ENCODE measurements at places on chromosomes 16 and 17.

DNA sequence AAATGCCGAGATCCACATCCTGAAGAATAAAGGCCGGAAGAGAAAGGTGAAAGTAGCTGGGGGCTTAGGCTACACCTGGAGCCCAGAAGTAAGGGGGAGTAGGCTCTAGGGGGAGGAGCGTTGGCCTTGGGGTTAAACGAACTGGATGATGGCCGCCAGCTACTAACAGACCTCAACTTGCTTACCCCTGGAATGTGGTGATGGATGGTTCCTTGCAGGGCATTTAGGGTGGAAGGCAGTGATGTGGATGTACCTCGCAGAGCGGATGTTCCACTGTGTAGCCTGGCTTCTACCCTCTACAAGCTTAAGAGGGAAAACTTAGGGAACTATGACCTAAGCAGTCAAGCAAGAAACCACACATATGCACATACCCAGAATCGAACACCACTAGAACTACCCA lies 2.3 kb upstream of the MAZ start:
- DNase-seq: no peak

GRCh38 chr17:1880851-1881630 lies 51.2 kb downstream of the RPA1 start:
- DNase-seq: no peak

- DNase-seq: no peak
Observed at GRCh38 chr17:43840814-43841213, 6.2 kb upstream of the CD300LG start.

- DNase-seq: peak; percentile 76
Observed at GRCh38 chr16:66899945-66900710, 18.6 kb downstream of the CDH16 start.

DNA sequence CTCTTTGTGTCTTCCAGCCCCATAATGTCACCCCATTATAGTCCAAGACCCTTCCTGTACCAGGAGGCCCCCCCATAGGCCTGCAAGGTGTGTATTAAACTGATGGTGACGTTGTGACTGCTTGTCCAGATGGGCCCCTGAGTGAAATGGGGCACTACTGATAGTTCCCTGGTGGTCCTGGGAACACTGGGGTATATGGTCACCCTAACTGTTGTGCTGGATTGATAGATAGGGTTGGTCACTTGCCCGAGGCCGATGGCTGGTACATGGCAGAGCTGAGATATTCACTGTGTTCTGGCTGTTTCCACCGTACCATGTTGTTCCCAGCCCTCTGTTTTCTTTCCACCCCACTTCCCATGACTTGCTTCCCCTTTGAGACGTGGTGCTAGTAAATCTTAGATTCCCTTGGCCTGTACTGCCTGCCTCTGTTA lies 4.3 kb downstream of the CNP start:
- DNase-seq: no peak

DNA sequence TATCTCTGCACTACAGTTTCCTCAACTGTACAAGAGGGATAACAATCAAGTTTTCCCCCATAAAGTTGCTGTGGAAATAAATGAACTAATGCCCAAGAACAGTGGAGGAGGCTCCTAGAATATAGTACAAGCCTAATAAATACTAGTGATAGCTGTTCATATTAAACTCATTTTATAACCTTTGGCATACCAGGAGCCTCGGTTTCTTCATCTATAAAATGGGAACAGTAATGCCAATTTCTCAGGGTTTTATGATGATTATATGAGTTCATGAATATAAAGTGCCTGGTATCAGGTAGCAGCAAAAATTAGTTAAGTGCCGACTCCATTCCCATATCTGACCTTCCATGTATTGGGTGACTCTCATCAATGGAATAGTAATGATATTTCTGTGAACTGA lies 311.1 kb upstream of the MAF start:
- no peak for DNase-seq

DNA sequence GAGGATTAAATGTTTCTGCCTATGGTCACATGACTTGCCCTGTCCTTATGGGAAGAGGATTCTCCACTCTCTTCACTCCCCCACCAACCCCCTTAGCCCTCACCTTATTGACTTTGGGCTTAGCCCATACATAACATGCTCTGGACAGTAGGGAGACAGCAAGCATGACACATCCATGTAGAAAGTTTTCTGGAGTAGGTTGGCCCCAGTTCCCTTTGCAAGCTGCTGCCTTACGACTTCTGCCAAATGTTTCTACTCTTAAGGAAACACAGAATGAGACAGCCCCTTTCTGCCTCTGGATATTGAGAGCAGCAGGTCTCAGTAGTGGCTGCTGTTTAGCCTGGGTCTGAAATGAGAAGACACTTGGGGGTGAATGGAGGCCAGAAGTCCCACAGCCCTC lies 282.2 kb downstream of the MAP2K6 start:
- no peak for DNase-seq

DNA sequence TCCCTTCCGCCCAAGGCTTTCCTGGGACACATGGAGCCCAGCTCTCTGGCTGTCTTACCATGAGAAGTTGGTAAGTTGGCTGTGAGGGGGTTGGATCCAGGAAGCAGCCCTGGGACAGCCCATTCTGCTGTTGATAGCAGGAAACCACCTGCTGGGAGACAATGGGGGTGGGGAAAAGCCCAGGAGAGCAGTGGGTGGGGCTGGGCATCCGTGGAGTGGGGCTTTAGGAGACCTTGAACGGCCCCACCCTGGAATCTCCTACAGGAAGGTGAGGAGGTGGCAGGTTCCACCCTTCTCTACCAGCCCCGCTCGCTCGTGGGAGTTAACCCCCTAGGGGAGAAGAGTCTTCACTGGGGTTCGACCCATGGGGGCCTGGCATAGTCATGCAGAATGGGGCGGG lies 5.8 kb downstream of the TMEM92 start:
- no peak for DNase-seq

- no peak for DNase-seq
Observed at GRCh38 chr17:81457917-81458555, 54.6 kb downstream of the ACTG1 start.

DNA sequence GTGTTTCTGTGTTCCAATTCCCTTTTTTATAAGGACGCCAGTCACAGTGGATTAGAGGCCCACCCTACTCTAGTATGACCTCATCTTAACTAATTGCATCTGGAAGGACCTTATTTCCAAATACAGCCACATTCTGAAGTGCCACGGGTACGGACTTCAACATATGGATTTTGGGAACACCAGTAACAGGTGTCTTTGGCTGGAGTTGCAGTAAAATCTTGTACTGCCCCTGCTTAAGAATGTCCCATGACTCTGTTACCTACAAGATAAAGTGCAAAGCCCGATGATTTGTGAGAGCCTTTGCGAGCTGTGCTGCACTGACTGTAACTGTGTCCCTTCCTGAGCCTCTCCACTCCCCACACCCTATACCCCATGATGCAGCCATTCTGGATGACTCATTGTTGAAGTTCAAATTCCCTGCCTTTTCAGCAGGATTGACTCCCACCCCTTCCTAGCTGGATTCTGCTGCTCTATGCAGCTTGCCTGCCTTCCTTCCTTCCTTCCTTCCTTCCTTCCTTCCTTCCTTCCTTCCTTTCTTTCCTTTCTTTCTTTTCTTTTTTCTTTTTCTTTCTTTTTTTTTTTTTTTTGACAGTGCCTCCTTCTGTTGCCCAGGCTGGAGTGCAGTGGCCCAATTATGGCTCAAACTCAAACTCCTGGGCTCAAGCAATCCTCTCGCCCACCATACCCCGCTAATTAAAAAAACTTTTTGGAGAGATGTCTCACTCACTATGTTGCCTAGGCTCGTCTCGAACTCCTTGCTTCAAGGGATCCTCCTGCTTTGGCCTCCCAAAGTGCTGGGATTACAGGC lies 2.1 kb downstream of the HCRT start:
- no peak for DNase-seq

- DNase-seq: no peak
Observed at GRCh38 chr16:17343028-17343427, 127.7 kb downstream of the XYLT1 start.

GRCh38 chr16:19850131-19850817 lies 34.4 kb downstream of the GPRC5B start:
- DNase-seq: no peak

GRCh38 chr17:57104461-57105175 lies 19.6 kb downstream of the AKAP1 start:
- DNase-seq: no peak

DNA sequence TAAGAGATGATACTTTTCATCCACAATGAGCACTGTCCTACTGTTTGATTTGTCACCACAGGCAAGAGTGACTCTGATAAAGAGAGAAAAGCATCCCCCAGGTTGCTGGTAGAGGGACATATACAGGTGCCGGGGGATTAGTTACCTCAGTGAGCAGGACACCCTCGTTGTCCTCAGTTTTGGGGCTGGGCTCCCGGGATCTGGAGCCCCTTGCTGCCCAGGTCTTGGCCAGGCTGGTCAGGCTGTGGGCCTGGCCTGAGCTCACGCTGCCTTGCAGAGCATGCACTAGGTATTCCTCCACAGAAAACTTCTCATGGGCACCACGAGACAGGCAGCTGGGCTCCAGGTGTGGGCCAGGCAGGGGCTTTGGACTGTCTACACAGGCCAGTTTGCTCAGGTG lies 24.4 kb upstream of the SPATA32 start:
- DNase-seq: no peak

DNA sequence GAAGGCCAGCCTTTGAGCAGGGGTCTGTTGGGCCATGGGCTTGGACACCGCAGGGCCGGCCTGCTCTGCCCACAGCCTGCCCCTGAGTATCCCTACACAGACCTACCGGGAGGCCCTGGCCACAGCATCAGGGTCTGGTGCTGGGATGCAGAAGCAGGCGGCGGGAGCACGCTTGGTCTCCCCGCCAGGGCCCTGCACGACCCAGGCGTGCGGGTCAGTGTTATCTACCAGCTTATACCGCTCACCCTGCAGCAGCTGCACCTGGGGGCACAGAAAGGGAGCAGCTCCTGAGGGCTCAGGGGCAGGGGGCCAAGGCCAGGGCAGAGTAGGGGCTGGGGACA lies 8.8 kb downstream of the EVPL start:
- no peak for DNase-seq

DNA sequence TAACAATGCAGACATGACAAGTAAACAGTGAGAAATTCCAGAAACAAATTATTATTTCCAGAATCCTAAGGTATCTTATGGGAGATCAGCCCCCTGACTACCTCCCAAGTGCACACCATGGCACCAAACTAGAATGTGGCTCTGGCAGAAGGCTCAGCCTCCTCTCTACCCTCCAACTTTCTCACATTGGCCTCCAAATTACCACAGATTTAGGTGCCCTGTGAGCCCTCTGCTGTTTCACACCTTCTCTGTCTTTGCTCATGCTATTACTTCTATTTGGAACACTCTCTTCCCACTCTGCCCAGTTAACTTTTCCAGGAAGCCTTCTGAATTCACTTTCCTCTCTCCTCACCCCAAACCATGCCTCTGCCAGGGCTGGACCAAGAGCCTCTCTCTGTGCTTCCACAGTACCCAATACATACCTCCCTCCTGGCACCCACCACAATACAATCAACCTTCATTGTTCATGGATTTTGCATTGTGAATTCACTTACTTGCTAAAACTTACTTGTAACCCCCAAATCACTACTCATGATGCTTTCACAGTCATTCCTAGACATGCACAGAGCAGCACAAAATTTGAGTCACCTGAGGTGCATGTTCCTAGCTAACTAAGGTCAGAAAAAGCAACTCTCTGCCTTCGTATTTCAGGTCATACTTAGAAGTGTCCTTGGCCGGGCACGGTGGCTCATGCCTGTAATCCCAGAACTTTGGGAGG lies 31.4 kb downstream of the SMG6 start:
- DNase-seq: no peak

GRCh38 chr17:63960430-63960829 lies 12.3 kb downstream of the SCN4A start:
- DNase-seq: no peak

GRCh38 chr16:22855231-22855630 lies 41.3 kb downstream of the HS3ST2 start:
- DNase-seq: no peak

DNA sequence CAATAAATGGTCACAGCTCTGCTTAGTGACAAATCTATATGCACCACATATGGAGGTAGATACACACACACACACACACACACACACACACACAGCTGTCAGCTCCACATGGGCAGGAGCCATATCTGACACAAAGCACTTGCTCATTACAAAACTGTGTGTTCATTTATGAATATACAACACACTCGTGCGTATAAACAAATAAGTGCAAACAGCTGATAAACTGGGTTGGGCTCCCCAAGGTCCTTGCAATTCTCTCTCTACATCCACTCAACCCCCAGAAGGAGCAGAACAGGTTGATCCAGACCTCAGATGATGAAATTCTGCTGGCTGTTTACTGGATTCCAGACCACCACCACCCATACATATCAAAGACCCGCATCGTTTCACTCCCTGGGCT lies 140.7 kb downstream of the XYLT1 start:
- DNase-seq: no peak

GRCh38 chr16:53519417-53520091 lies 16.5 kb upstream of the AKTIP start:
- no peak for DNase-seq

DNA sequence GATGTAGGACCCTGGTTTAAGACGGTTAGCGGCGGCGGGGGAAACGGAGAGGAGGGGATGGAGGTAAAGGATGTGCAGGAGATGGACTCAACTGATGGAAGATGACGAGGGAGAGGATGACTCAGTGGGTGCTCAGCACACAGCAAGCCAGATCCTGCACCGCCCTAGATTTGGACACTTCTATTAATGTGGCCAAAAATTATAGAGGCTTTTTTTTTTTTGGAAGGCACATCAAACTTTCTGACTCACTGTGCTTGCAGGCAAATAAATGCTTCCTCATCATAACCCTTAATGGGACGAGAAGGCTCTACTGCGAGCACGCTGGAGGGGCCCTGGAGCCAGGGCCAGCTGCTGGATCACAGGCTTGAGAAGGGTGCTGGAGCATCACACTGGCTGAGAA lies 36.0 kb downstream of the RTN4RL1 start:
- peak; percentile 24 for DNase-seq

- DNase-seq: peak; percentile 64
Observed at GRCh38 chr17:27805520-27806146, 5.3 kb upstream of the NOS2 start.

- DNase-seq: no peak
Observed at GRCh38 chr17:77163511-77164280, 22.9 kb downstream of the SEC14L1 start.

GRCh38 chr17:65047941-65048340 lies 8.6 kb downstream of the GNA13 start:
- no peak for DNase-seq

DNA sequence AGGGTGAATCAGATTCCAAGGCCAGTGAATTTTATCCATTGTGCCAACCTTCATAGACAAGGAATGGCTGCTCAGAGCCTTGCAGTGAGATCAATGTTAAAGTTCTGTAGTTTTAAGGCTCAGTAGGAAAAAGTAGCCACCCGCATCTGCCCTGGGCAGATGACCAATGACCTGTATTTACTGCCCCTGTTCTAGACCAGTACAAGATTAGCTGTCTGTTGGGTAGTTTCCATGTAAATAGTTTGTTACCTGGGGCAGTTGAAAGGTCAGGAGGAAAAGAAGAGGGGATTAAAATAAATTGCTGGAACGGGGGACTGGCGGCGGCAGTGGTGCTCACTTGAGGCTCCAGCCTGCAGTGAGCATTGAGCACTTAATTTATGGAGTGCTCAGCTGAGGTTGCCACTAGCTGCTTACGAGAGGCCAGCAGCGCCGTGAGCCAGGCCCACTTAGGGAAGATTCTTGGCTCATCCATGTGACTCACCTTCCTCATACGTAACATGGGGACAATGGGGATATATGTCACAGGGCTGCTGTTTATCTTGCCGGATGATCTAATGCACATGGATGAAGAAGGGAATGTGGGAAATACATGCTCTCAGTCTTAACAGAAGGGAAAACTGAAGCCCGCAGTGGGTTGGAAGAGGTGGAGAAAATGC lies 10.7 kb upstream of the NOS2 start:
- no peak for DNase-seq

Data from thoracic aorta (tissue), 2 donors.